Esophagus muscularis mucosa (tissue), 4 donors: ENCODE measurements at places on chromosomes 12 and 14.

DNA sequence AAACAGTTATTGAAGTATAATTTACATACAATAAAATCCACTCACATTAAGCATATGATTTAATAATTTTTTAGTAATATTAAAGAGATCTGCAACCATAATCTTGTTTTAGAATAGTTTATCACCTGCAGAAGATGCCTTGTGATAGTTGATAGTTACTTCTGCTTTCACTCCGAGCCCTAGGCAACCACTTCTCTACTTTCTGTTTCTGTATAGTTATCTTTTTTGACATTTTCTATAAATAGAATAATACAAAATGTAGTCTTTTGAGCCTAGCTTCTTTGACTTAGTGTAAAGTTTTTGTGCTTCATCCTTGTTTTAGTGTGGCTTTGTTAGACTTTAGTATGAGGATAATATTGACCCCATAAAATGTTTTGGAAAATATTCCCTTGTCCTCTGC, 111.0 kb downstream of the MNAT1 start:
- DNase-seq, result no peak

- no peak for DNase-seq
Observed at GRCh38 chr14:32728976-32729375, 209.7 kb upstream of the NPAS3 start.

DNA sequence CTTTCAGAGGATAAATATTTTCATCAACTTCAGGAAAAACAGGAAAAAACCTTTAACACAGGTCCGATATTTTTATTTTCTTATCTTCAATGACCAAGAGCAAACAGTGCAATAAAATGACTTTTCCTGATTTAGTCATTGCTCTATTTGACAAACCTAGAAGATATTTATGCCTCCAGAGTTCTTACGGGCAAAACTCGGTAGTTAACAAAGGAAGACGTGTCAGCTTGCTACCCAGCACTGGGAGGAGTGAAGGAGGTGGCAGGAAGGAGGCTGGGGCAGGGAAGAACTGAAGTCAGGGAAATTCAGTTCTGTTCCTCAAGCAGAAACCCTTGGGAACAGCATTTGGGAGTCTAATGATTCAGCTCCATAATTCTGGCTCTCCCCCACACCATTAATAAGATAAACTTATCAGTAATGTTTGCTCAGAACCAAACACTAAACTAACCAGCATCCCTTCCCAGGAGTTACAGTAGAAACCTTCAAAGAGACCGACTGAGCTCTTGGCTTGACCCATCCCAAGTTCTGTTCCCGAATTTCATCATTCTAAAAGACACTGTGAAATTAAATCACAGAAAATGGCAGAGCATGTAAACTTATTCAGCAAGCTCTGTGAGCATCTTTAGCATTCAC, 163.3 kb downstream of the APAF1 start:
- no peak for DNase-seq

- DNase-seq, result no peak
Observed at GRCh38 chr12:76855271-76855670, 23.5 kb downstream of the CSRP2 start.

DNA sequence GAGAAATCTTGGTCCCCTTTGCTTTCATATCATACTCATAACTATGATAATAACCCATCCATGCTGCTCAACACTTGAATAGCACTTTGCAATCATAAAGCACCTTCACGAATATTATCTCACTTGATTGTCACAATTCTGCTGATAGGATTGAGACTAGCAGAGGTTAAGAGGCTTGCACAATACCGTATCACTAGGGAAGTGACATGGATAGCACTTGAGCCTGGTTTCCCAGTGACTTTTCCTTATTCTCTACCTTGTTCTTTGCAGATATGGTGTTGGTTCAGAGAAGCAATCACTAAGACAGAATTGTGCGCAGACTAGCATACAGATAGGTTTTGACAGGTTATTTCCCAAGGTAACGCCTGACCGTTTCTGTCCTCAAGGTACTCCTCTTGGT, 186.6 kb upstream of the GZMB start:
- DNase-seq, result no peak

GRCh38 chr14:89551432-89551831, 134.4 kb upstream of the FOXN3 start:
- no peak for DNase-seq

DNA sequence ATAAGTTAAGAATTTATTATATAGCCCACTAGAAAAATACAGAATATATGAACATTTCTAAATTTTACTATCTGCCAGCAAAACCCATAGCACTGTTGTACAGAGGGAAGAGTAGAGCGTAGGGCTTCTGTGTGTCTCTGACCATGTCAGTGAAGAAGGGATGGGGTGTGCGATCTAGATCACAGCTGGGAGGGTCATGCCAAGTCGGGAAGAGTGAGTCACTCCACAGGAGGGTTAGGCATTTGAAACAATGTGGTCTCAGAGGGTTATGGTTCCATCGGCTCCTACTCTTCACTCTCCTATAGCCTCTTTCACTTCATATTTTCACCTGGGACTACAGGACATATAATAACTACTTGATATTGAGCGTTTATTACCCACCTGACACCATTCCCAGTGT, 185.1 kb upstream of the DDHD1 start:
- no peak for DNase-seq

DNA sequence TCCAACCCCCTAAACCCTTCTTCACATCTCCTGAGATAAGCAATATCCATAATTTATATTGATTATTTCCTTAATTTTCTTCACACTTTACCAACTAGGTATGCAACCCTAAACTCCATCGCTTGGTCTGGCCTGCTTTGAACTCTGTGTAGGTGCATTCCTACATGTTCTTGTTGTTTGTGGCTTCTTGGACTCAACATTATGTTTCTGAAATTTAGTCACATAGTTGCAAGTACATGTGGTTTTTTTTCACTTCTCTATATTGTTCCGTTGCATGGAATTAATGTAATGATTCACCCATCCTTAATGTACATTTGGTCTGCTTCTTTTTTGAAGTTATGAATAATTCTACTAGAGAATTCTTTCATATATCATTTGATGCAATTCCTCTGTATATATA, 1.6 kb upstream of the TAS2R30 start:
- no peak for DNase-seq

DNA sequence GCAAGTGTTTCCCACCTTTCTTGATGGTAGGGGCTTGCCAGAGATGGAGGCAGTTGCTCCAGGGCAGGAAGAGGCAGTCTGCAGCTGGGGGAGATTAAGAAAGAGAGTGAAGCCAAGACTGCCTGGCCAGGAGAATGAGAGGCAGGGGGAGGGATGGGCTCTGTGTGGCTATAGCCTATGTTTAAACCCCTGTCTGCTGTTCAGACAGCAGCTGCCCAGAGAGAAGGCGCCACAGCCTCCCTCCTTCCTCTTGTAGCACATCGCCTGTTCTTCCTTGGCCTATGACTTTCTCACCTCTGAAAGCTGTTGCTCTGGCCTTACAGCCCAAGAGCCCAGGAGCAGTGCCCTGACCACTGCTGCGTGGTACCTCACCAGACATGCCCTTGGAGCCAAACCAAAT, 61.7 kb downstream of the EMP1 start:
- DNase-seq, result no peak

DNA sequence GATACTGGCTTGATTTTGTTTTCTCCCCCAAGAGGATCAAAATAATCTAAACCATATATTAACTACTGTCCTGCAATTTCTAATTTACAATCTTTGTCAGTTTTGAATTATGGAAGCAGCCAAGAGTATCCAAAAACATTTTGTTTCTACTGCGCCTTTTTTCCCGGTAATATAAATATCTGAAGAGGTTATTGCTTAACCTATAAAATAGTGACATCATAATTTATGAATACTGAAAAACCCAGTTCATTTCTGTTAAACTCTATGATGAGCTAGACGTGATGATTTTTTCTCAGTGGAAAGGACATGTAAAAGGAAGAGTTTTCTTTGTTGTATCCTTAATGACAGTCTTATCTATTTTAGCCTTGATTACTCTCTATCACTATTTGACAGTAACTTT, 3.2 kb upstream of the SSPN start:
- DNase-seq, result no peak

- peak; percentile 77 for DNase-seq
Observed at GRCh38 chr12:121059031-121059898, 20.2 kb upstream of the OASL start.

DNA sequence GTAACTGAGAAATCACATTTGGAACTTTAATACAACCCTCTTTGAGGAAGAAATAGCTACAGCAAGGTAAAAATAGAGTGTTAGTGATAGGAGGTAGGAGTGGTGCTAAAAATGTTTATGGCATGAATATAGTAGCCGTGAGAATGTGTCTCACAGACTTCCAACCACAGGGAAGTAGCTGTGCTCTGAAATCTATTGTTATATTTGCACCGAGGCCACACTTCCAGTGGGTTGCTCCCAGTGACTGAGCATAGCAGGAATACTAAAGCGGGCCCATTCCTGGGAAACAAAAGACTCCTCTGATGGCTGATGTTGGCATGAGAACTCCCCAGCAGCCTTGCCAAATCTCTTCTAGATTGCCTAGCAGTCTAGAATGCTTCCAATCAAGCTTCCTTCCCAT, 174.1 kb upstream of the PLXNC1 start:
- DNase-seq, result no peak

DNA sequence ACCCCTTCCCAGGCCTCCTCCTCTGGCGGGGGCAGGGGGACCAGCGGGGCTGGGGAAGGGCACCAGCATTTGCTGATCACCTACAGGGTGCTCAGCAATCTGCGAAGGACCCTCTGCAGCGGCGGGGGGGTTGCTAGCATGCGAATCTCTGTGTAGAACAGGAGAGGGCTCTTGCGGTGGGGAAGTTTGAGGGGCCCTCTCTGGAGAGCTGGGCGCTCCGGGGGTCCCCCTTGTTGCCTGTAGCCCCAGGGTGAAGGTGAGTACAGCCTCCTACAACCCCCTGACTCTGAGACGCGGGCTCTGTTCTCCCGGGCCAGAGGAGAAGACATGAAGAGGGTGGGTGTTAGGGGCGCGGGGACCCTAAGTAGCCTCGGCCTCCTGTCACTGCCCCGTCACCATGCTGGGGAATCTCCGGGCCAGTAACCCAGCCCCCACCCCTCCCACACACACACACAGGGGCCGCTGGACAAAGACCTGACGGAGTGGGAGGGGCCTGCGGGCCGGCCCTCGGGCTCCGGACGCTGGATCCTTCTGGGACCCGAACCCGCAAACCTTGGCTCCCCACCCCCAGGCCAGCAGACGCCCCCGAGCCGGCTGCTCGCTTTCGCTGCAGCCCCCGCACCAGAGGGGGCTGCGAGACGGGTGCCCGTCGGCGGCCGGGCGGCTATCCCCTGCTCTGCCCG, 734 bp downstream of the FIGNL2 start:
- no peak for DNase-seq

- DNase-seq, result no peak
Observed at GRCh38 chr12:61667676-61668075, 592.5 kb upstream of the USP15 start.
